ENCODE measurements at places on chromosomes 2 and 18.

DNA sequence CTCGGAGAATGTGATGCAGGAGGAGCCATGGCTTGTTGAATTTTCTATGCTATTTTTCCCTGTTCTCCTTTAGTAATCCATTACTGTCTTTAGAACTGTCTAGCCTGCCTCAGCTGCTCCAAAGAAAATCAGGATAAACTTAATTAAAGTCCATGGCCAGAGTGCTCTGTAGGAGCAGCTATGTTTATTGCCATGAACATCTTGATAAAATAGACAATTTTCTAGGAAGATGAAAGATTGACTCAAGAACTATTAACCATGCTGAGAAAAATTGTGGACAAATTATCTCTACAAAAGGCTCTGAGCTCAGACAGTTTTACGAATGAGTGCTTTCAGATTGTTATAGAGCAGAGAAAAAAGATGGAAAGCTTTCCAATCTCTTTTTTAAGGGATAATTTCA lies 193.0 kb downstream of the TTC32 start:
- DNase-seq: no peak

DNA sequence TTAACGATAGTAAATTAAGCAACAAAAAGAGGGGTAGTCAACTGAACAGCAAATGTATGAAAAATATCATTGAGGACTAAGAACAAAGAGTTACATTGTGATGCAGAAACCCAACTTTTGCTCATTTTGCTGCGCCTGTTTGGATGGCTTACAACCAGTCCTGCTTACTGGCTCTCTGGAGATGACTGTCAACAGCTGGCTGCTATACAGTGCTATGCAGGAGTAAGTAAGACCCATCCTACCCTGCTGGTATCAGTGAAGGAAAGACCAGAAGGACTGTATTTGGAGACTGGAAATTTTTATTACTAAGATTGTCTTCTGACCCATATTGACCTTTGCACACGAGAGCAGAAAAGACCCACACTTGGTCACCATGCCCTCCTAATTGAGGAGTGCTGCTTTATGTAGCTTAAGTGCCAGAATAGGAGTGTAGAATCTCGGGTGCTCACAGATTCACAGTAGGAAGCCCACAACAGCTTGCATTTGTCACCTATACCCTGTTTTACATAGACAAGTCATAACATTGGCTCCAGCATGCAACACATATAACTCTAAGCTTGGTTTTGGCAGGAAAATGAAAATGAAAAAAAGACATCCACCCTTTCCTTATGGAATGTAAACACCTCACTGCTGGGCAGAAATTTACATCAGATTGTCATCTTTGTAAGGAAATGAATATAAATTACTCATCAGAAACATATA lies 1915.0 kb upstream of the CELF4 start:
- no peak for DNase-seq

DNA sequence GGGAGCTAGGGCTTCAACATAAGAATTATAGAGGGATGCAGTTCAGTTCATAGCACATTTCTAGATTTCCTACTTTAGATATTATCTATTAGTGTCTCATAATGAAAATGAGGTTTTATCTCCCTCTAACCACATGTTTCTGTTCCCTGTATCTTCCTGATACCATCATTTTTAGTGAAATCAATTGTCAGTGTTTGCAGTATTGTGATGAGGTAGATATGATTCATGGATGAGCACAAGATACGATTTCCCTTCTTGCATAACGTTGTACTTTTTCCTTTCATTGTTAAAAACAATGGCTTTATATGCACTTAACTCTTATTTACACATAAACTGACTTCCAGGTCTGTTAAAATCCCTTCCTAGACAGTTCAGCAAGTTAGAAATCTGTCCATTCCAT lies 211.4 kb downstream of the ZBTB7C start:
- DNase-seq: no peak

- DNase-seq: no peak
Measured at GRCh38 chr2:10887476-10887875, 24.3 kb upstream of the KCNF1 start.

- no peak for DNase-seq
Measured at GRCh38 chr18:59672235-59672711, 24.9 kb downstream of the CCBE1 start.

DNA sequence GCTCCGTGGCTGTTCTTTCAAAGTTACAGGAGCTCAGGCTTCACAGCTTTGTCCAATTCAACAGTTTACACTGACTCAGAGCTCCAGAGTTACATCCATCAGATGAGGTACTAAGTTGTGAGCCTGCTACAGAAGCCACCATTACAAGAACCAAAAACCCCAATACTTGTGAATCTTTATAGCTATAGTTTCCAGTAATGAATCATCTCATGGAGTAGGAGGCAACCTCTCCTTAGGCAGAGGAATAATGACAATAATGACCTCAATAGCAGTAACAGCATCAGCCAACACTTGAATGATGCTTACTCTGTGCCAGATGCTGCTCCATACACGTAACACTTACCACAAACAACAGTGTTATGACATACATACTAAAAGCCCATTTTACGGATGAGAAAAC lies 3.6 kb downstream of the ZC3H8 start:
- DNase-seq: no peak

GRCh38 chr2:30655660-30656059 lies 151.6 kb downstream of the CAPN13 start:
- DNase-seq: no peak

DNA sequence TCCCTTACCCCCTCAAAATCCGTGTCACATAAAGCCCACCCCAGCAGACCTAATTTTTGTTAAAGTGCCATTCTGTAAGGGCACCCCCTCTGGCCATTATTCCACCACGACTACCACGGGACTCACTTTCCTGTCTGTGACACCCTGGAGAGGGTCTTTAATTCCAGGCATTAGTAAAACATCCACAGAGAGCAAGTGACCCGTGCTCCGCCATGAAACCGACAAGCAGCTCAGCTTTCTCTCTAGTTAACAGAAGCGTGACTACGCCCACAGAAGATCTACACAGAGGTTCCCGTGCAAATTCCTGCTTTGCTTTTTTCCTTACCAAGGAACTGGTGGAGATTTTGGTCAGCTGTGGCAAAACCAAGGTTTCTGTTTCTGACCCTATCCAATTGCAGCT lies 4.4 kb downstream of the SIGLEC15 start:
- no peak for DNase-seq

- peak; percentile 91 for DNase-seq
Measured at GRCh38 chr2:20212459-20212870, 12.5 kb downstream of the SDC1 start.

- no peak for DNase-seq
Measured at GRCh38 chr2:66305718-66306117, 129.2 kb upstream of the MEIS1 start.

DNA sequence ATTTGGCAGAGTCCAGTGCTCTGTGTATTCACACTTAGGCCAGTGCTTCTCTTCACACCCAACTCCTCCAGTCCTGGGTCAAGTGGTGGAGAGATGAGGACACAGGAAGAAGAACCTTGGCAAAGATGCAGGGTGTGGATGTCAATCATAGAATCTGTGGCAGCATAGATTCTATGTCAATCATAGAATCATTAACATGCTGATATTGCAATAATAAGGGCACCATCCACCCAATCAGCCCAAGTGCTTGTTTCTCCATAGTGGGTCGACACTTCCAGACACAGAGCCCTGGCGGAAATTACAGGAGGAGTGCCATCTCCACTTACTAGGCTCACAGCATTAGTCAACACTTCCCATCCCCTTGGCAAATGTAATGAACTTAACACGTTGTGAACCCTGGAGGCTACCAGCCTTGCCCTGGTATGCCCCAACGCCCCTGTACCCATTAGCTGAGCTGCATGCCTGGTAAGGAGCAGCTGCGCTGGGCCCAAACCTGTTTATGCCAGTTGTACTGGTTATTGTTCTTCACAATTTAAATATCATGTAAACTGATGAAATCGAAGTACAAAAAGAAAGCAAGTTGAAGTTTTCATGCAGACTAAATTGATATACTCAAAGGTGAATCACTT lies 161.5 kb upstream of the SMAD2 start:
- no peak for DNase-seq

- no peak for DNase-seq
Measured at GRCh38 chr18:50933684-50934083, 34.2 kb upstream of the ELAC1 start.

GRCh38 chr2:216064014-216064630 lies 17.5 kb downstream of the PECR start:
- DNase-seq: no peak

GRCh38 chr2:3127710-3128109 lies 249.9 kb downstream of the EIPR1 start:
- no peak for DNase-seq

- DNase-seq: no peak
Measured at GRCh38 chr2:137892739-137893138, 71.5 kb upstream of the HNMT start.

GRCh38 chr2:150376553-150377335 lies 110.7 kb downstream of the RND3 start:
- peak; percentile 29 for DNase-seq

GRCh38 chr2:160510617-160511016 lies 17.0 kb upstream of the RBMS1 start:
- no peak for DNase-seq

- no peak for DNase-seq
Measured at GRCh38 chr2:226187156-226187555, 612.5 kb downstream of the IRS1 start.

DNA sequence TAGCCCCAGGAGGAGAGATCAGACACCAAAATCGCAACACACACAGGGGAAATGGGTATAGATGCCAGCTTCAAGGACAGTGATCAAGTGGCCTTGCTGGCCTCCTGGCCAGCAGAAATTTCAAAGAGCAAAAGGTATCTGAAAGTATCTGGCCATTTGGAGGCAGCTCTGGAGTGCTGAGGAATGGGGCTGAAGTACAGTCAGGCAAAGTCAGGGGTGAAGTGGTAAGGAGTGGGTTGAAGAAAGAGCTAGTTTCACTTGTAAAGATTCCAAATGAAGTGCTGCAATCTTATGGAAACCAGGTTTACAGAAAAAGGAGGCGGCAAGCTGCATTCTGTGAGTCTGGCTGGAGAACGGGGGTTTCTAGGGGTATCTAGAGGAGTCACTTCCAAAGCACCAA lies 19.2 kb upstream of the PCBP1 start:
- no peak for DNase-seq

- no peak for DNase-seq
Measured at GRCh38 chr2:128543646-128544045, 225.0 kb upstream of the HS6ST1 start.

- DNase-seq: peak; percentile 48
Measured at GRCh38 chr2:170714381-170715061, 616 bp upstream of the SP5 start.

- DNase-seq: no peak
Measured at GRCh38 chr18:48777744-48778116, 173.0 kb downstream of the SMAD7 start.

DNA sequence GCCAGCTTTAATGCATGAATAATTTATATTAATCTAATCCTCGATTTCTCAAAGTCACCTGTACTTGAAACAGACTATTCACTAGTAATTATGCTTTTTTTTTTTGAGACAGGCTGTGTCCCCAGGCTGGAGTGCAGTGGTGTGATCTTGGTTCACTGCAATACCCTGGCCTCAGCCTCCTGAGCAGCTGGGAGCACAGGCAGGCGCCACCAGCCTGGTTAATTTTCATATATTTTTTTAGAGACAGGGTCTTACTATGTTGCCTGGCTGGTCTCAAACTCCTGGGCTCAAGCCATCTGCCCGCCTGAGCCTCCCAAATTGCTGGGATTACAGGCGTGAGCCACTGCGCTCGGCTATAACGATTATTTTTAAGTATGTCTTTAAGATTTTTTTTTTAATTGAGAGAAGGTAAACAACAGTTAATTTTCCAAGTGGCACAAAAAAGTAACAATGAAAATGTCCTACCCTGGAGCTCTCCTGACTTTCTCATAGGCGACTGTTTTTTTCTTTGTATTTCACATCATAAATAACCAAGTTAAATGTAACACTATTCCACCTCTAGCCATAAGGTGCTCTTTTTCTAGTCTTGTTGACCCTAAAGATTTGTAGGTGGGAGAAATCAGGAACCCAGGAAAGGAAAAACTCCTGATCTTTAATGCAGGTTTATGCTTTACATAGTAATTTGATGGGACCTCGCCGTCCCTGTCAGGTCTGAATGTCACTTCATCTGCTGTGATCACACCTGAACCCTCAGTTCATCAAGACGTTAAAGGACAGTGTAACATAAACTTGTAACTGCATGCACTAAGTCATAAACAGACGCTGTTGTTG lies 1.3 kb upstream of the ANKRD12 start:
- DNase-seq: no peak

- DNase-seq: no peak
Measured at GRCh38 chr2:201833781-201834180, 27.4 kb downstream of the CDK15 start.

GRCh38 chr2:170722301-170722700 lies 7.2 kb downstream of the SP5 start:
- no peak for DNase-seq

- no peak for DNase-seq
Measured at GRCh38 chr2:196131384-196131937, 39.9 kb downstream of the STK17B start.

- no peak for DNase-seq
Measured at GRCh38 chr2:22838461-22838860, 546.5 kb upstream of the KLHL29 start.

GRCh38 chr2:36478332-36478738 lies 119.6 kb downstream of the FEZ2 start:
- DNase-seq: peak; percentile 66

DNA sequence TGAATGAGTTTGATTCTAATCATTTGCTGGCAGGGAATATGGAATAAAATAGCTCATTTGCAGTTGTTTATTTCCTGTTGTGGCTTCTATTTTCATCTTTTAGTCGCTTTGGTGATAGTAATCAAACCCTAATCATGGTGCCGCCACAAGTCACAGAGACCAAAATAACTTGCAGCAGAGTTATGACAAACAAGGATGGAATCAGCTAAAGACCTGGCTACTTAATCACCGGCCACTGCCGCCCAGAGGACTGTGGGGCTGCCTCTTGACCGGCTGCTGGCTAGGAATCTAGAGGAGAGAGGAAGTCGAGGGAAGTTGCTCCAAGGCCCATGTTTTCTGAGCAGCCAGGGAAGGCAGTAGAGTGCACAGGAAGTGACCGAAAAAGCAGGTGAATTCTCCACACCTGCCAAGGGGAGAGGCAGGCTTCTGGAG lies 5.1 kb upstream of the SMAD7 start:
- DNase-seq: no peak

GRCh38 chr2:221896505-221897151 lies 324.5 kb upstream of the EPHA4 start:
- DNase-seq: peak; percentile 17

- DNase-seq: peak; percentile 21
Measured at GRCh38 chr2:143397884-143398614, 268.8 kb downstream of the ARHGAP15 start.

DNA sequence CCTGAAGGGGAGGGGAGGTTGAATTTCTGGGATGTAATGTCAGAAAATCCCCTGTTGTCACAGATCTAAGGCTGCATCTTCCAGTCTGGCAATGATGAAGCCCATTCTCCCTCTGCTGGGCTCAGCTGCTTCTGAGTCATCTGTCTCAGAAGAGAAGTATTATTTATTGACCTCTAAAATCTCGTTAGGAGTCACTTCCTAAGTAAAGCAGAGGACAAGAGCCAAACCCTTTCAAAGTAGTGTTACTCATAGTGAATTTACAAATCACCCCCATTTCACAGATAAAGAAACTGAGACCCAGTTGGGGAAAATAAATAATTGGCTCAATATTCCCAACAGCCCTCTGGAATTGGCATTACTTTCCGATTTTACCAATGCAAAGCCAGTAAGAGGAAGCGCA lies 167.3 kb upstream of the SKOR2 start:
- no peak for DNase-seq

GRCh38 chr2:75027886-75028285 lies 69.4 kb downstream of the POLE4 start:
- DNase-seq: no peak

Data from HTR-8/SVneo (cell line).